ENCODE measurements at places on chromosomes 4 and X.

- no peak for DNase-seq
These were observed 144.2 kb downstream of the MSN start for GRCh38 chrX:65811558-65812228.

DNA sequence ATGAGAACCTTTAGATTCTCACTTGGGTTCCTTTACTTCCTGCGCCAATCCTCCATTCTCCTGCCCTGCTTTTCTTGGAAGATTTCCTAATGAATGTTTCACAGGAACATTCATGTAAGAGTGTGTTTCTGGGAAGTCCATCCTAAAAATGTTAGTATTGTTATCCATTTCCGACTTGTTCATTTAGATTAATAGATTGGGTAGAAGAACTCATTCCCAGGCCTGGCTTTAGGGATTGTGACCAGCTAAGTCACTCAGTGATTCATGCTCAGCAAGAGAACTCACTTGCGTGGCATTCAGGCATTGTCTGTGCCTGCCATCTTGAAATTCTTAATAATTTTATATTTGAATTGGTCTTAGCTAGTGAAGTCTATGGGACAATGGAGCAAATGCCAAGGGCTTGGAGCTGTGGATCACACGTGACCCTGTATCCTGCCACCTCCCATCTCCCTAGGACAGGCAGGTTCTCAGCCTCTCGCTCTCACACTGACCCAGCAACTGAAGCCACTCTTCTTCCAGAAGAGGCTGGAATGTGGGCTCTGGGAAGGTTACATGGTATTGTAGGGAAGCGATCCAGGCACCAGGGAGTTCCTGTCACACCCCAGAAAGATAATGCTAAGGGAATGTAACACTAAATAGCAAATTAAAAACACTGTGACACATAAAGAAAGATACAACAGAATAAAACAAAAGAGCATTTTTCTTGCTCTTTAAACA lies 562.1 kb downstream of the TMA16 start:
- DNase-seq: no peak

GRCh38 chrX:117327373-117327772 lies 789.2 kb downstream of the KLHL13 start:
- DNase-seq: no peak

- DNase-seq: no peak
These were observed 7.9 kb downstream of the BDH2 start for GRCh38 chr4:103091601-103092223.

DNA sequence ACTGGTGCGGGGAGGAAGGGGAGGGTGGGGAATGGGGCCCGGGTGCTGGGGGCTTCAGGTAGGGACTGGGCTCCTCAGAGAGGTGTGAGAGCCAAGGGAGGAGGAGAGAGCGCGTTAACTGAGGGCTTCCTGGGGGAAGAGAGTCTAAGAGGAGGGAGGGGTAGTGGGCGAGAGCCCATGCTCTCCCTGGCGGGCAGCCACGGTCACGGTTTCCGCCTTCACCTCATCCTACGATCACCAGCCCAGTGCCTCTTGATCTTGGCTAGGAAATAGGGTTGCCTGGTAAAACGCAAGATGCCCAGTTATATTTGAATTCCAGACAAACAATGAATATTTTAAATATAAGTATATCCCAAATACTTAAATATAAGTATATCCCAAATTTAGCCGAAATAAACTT lies 60.8 kb upstream of the GRPEL1 start:
- DNase-seq: no peak

DNA sequence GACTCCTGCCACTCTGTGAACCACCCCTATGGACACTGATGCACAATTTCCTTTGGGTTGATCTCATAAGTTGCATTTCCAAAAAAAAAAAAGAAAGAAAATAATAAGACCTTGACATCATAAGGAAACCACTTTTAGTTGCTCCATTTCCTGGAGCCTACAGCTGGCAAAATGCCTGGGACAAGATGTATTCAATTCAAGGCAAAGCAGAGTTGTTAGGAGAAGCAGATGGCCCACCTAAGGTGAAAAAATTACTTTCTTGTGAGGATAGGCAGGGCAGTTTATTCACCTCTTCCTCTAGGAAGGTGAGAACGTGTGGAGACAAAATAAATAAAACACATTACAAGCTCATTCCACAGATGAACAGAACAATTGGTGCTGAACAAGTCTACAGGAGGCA lies 14.1 kb upstream of the SCRG1 start:
- DNase-seq: no peak

DNA sequence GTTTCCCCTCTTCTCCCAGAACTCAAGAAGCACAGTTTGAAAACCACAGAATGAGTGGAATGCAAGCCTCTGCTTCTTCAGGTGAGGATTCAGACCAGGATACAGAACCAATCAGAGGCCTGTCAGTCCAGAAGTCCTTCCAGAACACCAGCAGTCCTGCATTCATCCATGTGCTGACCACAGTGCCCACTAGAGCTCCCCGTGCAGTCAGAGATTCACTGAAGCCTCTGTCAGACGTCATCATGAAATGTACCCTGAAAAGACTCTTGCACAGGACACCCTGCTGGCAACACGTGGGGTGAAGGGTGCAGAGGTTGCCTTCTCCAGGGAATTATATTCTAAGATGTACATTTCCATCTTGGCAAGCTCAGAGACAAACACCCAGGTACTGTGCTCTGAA lies 75.9 kb upstream of the LSM6 start:
- no peak for DNase-seq

- no peak for DNase-seq
These were observed 33.2 kb downstream of the COQ2 start for GRCh38 chr4:83251447-83251830.

- no peak for DNase-seq
These were observed 35.9 kb downstream of the ETDC start for GRCh38 chrX:135345107-135345589.

GRCh38 chrX:46653482-46653881 lies 79.9 kb downstream of the CHST7 start:
- DNase-seq: no peak

- DNase-seq: no peak
These were observed 191.8 kb downstream of the SHROOM3 start for GRCh38 chr4:76626686-76627465.

GRCh38 chrX:70257423-70258288 lies 2.3 kb downstream of the P2RY4 start:
- no peak for DNase-seq

DNA sequence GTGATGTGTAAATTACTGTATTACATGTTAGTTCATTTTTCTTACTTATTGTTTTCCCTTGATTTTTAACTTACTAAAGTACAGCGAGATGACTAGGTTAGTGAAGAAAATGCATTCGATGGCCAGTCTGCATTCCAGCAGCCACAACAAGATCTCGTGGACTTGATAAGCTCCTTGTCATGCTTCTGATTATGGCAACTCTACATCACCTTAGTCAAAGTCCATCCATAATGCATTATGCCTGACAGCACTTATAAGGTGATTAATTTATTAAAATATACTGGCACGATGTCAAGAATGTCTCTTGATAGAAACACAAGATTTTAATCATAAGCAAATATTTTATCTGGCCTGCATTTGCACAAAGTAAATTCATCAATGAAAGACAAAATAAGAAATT lies 109.9 kb upstream of the NAP1L5 start:
- DNase-seq: no peak

DNA sequence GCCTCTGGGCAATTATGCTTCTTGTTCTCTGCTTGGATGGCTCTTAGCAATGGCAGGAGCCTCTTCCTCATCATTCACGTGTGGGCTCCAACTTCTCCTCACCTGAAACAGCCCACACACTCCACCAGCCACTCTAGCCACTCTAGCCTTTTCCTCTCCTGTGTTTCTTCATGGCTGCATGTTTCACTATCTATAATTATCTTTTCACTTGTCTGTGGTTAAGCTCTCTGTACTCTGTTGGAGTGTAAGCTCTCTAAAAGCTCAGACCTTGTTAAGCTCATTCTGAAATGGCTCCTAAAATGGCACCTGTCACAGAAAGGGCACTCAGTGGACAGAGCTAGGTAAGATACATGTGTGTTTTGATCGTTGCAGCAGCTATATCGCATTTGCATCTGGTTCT lies 80.0 kb downstream of the SH3KBP1 start:
- no peak for DNase-seq

DNA sequence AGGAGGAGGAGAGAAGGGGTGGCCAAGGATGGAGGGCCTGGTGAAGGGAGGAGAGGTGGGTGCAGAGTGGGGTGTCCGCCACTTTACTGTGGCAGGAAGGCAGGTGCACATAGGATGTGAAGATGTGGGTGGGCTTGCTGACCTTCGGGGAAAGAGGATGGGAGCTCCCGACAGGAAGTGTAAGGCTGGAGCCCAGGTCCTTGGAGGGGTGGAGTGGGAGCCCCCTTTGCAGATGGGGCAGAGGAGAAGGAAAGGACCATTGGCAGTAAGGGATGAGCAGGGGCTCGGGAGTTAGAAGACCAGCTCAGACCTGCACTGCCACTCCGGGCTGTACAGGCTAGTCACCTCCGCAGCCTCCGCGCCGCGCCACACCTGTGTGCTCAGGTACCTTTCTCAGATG lies 89.5 kb downstream of the EVC start:
- no peak for DNase-seq

- DNase-seq: no peak
These were observed 176.9 kb upstream of the GK2 start for GRCh38 chr4:79584902-79585301.

- no peak for DNase-seq
These were observed 203.4 kb downstream of the CCSER1 start for GRCh38 chr4:90330546-90330945.

Data from mesothelial cell of epicardium (in vitro differentiated cells).